Stomach (tissue), 19 donors: ENCODE measurements at places on chromosomes 16 and 17.

- no peak for DNase-seq
These were observed 8.3 kb downstream of the BANP start for GRCh38 chr16:87959391-87959990.

DNA sequence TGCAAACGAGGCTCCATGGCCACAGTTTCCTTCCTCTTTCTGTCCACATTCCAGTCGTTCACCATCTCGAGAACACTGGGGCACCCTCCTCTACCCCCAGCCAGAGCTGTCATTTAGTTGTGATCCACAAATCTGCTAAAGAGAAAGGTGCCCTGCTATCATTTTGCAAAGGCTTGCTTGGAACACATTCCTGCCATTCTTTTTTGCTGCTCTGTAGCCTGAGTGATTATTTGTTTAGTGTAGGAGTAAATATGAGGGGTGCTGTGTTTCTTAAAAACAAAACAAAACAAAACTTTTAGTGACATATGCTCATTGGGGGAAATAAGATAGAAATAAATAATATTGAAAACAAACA, 166.7 kb downstream of the PRKCA start:
- no peak for DNase-seq

- no peak for DNase-seq
These were observed 12.3 kb upstream of the SEPHS2 start for GRCh38 chr16:30457743-30458560.

DNA sequence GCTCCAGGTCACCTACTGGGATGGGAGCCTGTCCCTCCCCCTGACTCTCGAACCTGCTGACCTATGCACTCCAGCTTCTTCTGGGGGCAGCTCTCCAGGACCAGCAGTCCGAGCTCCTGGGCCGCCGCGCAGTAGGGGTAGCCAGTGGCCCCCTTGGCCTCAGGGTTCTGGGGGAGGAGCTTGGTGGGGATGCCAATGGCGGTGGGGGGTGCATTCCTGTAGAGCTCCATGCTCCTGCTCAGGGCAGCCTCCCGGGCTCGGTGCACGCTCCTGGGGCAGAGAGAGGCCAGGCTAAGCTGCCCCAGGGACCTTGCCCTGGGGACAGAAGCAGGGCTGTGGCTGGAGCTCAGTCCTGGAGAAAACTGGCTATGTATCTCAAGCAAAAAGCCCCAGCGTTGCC, 7.7 kb upstream of the SPATA2L start:
- DNase-seq = no peak

DNA sequence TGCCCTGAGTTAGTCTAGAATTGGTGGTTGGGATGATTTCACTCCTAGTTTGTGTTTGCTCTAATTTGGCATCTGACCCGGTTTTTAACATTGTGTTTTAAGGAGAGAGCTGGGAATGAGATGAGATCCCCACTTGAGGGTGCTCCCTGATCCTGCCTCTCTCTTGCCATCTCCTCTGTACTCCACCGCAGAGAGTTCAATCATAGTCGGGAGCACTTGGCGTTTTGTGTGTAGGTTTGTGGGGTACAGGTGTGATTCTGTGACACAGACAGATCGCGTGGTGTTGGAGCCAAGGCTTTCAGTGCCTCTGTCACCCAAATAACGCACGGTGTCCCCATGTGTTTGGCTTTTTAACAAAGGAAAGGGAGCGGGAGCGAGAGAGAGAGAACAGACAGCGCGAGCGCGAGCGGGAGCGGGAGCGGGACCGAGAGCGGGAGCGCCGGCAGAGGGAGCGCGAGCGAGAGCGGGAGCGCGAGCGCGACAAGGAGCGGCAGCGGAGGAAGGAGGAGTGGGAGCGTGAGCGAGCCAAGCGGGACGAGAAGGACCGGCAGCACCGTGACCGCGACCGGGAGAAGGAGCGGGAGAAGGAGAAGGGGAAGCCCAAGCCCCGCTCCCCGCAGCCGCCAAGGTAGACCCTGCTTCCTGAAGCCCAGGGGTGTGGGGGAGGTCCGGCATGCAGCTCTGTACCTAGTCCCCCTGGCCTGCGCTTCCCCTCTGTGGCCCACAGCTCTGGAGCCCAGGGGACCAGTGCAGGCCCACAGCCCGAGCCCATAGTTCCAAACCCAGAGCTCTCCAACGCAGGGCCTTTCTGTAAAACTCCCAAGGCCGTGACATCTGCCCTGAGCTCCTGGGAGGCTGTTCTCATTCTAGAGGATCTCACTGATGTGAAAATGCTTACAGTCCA, 27.2 kb upstream of the IL17C start:
- peak; percentile 73 for DNase-seq

DNA sequence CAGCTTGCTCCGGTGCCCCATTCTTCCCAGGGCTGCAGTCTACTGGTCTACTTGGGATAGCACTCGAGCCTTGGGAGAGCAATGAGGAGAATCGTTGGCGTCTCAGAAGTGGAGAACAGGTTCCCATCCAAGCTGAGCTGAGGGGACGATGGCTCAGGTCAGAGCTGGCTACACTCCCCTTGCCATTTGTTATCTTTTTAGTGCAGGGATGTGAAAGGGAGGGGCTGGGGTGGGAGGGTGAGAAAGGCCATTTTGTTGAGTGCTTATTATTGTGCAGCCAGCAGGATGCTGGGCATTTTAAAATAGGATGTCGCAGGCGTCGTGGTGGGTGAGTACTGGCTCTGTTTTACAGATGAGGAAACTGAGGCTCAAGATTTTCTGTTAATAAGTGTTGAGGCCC, 410.8 kb downstream of the SNX29 start:
- no peak for DNase-seq
